Activated naive CD4-positive, alpha-beta T cell (primary cell): ENCODE measurements at places on chromosomes 2 and 18.

DNA sequence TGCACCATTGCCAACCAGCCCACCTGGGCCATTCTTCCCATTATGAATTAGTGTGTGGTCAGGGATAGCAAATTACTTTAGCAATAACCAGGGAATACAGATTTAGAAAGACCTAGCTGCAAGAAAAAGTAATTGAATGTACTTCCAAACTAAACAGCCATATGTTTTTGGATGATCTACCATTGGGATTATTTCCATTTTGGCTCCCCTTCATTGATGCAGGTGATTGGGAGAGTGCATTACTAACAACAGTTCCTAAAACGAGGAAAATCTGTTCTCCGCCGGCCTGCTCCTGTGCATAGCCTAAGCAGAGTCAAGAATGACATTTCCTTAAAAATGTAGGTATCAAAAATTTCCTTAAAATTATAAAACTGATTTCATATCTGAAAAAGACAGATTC, 58.5 kb downstream of the MAIP1 start:
- DNase-seq, result no peak

DNA sequence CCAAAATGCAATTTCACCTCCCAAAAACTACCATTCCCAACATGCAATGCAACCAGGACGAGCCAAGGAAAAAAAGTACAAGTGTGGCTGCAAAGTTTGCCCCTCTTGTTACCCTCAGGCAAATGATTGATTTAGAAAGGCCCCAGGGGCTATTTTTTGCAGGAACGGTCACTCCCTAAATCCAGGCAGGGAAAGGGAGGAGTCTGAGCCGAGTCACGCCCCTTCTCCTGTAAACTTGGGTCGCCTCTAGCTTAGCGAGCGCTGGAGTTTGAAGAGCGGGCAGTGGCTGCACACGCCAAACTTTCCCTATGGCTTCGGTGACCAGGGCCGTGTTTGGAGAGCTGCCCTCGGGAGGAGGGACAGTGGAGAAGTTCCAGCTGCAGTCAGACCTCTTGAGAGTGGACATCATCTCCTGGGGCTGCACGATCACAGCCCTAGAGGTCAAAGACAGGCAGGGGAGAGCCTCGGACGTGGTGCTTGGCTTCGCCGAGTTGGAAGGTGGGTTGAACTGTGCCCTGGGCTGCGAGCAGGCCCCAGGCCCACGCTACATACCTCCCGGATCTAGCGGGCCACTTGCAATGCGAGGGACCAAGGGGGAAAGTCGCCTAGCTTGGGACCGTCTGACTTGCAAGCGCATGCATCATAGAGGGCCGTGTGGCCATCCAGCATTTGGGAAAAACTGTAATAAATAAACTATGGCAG, at the start of gene GALM:
Gene GALM, plus strand, starts transcription at position 261 of the 702 bp plus-strand sequence. Its CDS starts 48 bp downstream, at position 309.
- DNase-seq, result no peak

- DNase-seq, result no peak
Measured at GRCh38 chr2:208627110-208627884, 220.7 kb downstream of the PTH2R start.

- no peak for DNase-seq
Measured at GRCh38 chr2:202945497-202945896, 33.4 kb downstream of the CARF start.

GRCh38 chr2:23363831-23364230, 21.1 kb upstream of the KLHL29 start:
- no peak for DNase-seq

DNA sequence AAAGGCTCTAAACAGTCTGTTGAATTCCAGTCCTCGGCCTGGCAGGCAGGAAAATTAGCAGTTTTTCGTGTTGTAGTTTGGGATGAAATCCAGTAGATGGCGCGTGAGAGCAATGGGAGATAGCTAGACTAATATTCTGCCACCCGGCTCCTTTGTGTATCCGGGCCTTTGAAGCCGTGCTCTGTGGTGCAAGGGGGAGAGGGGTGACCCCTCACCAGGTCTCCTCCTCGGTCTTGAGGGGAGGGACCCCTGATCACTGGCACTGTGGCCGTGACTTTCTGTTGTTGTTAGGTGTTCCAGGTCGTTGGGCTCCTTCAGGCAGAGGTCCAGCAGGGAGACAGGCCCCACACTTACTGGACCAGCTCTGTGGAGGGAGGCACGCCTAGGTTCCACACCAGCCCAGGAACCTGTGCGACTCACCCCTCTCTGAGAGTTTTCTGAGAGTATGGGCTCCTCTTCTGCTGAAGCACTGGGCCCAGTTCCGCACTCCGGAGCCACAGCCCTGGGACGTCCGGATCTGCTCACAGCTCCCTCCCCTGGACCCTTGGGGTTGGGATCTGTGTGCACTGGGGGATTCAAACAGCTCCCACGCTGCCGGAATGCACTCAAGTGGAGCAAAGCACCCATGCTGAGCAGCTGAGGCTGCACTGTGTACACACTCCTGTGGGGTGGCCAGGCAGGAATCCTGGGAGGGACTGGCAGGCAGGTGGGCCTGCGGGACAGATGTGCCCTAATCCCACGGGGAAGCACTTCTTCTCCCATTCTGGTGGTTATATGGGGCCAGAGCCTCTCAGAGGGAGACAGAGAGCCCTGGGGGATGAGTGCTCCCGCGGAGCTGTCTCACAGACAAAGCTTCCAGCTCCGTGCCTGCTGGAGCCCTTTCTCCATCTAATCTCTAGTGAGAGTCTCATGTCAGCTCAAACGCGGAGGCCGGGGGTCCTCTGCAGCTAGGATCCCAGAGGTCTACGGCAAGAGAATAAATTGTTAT, 8.8 kb downstream of the GKN2 start:
- DNase-seq, result no peak

DNA sequence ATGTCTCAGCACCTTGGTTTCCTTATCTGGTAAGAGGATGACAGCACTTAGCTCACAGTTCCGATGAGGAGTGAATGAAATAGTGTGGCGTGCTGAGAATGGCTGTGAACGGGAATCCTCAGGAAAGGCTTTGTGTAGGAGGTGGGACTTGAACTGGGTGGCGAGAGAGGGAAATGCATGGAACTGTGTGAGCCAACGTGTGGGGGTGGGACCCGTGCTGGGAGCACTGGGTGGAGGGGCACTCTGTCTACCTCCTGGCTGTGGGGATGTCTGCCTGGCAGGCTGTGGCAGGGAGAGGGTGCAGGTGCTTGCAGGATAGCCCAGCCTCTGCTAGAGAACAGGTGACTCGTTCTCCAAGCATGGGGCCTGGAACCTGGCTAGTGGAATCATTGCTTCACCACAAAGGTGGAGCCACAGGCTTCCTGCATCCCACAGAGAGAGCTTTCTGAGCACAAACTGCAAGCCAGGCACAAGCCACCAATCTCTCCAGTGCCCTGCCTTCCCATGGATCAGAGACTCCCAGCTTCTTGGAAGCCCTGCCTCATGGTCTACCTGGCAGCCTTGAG, 145.2 kb downstream of the CELF4 start:
- no peak for DNase-seq

DNA sequence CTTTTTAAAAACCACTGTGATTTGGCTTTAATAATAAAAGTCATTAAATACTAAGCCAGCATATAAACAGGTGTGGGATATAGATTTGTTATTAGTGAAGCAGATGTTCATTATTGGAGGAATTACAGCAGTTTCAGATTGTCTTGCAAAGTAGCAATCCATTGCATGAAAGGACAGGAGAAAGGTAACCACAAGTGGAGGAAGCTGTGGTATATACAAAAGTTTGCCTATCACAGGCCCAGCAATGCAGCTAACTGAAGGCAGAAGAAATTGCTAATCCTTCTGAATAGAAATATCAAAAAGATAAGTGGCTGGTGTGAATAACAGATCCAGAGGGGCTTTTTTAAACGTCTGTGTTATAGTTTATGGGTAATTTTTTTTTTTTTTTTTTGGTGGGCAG, 199.4 kb downstream of the ZNF385B start:
- no peak for DNase-seq

DNA sequence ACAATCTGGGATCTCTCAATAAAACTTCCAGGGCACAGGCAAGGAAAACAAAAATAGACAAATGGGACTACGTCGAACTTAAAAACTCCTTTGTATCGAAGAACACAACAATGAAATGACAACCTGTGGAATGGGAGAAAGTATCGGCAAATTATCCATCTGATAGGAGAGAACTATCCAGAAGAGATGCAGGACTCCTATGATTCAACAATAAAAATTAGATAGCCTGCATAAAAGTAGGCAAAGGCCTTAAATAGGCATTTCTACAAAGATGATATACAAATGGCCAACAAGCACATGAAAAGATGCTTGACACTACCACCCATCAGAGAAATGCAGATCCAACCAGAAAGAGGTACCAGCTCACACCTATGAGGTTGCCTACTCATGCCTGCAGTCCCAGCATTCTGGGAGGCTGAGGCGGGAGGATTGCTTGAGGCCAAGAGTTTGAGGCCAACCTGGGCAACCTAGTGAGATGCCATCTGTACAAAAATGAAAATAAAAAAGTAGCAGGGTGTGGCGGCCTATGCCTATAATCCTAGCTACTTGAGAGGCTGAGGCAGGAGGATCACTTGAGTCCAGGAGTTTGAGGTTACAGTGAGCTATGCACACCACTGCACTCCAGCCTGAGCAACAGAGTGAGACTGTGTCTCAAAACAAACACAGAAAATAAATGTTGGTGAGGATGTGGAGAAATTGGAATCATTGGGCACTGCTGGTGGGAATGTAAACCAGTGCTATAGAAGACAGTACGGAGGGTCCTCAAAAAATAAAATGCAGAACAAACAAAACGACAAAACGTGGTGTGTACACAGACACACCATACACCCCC, 21.6 kb downstream of the TWIST2 start:
- DNase-seq, result no peak

DNA sequence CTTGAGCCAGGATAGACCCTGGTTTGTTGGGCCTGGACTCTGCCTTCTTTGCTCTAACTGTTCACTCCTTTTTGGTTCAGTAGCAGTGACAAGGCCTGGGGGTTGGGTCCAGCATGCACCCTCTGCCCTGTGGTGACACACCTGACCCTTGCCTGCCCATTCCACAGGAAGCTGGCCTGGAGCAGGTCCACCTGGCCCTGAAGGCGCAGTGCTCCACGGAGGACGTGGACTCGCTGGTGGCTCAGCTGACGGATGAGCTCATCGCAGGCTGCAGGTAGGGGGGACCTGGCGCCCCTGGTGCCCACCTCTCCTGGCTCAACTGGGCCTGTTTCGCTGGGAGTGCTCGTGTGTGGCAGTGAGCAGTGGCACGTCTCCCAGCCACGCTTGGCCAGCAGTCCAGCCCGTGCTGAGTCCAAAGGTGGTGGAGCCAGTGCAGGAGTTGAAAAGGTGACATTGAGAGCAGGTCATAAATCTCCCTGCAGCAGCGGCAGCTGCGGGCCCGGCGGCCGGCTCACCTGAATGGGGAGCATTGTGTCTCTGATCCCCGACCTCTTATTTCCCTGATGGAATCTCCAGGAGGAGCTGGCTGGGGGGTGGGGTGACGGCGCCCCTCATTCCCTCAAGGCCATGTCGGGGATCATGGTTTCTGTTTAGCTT, 102.6 kb downstream of the DYSF start:
- DNase-seq, result no peak

DNA sequence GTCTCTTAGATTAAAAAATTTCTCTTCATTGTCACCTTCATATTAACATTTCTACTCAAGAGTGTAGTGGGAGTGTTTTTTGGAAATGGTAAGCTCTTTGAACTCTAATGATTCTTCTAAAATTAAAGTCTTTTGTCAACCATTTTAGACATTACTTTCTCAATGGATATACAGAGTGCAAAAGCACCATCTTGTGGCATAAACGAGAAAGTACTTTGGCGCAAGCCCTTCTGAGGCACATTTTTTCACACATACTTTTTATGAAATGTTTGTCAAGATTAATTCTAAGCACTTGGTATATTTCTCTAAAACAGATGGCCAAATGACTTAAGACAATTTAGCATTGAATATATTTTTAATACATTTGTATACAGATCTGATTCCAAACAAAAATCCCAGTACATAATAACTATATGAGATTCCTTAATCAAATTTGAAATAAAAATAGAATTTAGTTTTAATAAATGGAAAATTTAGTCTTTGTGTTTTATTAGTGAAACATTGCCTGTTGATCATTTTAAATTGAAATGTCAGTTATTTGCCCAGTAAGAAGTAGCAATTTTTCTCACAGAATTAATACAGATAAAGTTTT, 63.3 kb upstream of the GALNT5 start:
- DNase-seq, result no peak

GRCh38 chr18:30684825-30685481, 357.6 kb downstream of the DSC3 start:
- no peak for DNase-seq

GRCh38 chr18:78376046-78376445, 603.6 kb upstream of the SALL3 start:
- DNase-seq, result no peak

GRCh38 chr2:174846941-174847938, 83.0 kb upstream of the CHRNA1 start:
- DNase-seq, result no peak

DNA sequence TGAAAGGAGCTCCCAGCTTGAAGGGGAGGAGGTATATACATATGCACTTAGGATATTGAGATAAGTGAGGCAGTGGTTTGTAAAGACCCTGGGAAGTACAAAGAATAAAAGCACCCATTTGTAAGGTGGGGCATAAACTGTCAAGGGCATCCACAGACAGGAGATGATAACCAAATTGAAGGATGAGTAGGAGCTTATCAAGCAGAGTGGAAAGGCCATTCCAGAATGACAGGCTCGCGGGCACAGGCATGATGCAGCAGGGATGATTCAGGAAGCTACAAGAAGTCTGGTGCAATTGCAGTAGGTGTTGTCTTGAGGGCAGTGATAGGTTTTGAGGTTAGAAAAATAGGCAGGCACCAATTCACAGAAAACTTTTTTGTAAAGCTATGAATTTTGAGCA, 504.8 kb downstream of the PIK3C3 start:
- DNase-seq, result no peak

- DNase-seq, result no peak
Measured at GRCh38 chr2:30213907-30214463, 17.3 kb upstream of the LBH start.

DNA sequence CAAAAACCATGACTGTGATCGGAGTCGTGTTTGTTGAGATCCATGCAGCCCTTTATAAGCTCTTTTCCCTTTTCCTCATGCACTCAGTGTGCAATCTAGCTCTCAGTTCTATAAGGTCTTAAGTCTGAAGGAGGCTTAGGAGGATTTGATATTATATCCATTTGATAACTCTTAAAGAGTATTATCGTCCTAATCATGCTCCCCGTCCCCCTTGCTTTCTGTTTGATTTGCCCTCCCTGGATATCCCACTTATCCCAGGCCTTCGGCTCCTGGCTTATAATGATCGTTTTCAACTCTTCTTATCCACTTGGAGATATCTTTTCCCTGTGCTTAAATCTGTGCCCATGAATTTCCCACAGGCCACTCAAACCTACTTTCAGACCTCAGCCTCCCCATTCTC, 1917.7 kb upstream of the PIK3C3 start:
- no peak for DNase-seq
